Peyer's patch (tissue), 4 donors: ENCODE measurements at places on chromosomes 11 and 22. TPM values are rescaled to one million over a fixed set of nuclear protein-coding genes. Genes with fewer than 3 reads are reported as not detected.

TUB gene
- 11.6 TPM for total RNA-seq

GRCh38 chr22:33109514-33110430 lies 51.6 kb upstream of the SYN3 start:
- H3K27me3 ChIP-seq, result no peaks in the 10 kb centered on the region
- no peaks in the 10 kb centered on the region for H3K36me3 ChIP-seq
- no peak overlapping the region for H3K27ac ChIP-seq
- no peak overlapping the region for H3K4me3 ChIP-seq

GRCh38 chr11:67006029-67006884 lies 16.7 kb upstream of the SYT12 start:
- H3K4me1 ChIP-seq, result no peaks in the 10 kb centered on the region
- no peaks in the 10 kb centered on the region for H3K36me3 ChIP-seq
- no peaks in the 10 kb centered on the region for H3K27me3 ChIP-seq
- DNase-seq, result no peak
- H3K4me3 ChIP-seq, result no peak overlapping the region
- no peak overlapping the region for H3K27ac ChIP-seq

DNA sequence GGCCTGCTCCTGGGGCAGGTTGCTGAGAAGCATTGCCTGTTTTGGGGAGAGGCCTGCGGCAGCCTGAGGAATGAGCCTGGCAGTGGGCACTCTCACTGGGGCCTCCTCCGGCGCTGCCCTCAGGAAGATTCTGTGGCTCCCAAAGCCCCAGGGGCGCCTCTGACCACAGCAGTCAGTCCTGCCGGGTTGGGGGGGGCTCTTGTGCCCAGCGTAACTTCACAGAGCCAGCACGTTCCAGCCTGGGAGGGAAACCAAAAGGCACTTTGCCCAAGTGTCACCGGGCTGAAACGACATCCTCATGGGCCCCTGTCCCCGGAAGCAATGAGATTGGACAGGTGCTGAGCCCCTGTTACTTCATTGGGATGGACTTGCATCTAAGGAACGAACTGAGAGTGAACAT lies 4.3 kb upstream of the LRP5 start:
- no peaks in the 10 kb centered on the region for H3K27me3 ChIP-seq
- no peak overlapping the region for H3K27ac ChIP-seq
- no peak overlapping the region for H3K4me3 ChIP-seq

DNA sequence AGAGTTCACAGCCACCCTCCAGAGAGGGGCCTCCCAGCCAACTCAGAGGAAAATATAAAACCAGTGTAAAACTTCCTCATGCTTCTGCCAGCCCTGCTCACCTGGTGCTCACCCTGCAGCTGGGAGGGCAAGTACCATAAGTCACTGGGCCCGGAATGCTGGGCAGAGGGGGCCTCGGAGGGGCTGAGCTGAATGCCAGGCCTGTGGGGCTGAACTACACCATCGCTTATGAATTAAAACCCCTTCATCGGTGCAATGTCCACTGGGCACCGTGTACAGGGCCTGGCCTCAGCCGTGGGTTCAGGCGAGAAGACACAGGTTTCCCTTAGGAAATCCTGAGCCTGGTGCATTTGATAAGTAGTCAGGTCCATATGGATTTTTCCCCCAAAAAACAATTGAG lies 828.6 kb downstream of the TBC1D22A start:
- no peak overlapping the region for H3K27ac ChIP-seq
- no peaks in the 10 kb centered on the region for H3K4me1 ChIP-seq
- no peaks in the 10 kb centered on the region for H3K36me3 ChIP-seq
